HepG2 (cell line): ENCODE measurements at places on chromosomes 3 and 15. TPM values are rescaled to one million over a fixed set of nuclear protein-coding genes. Genes with fewer than 3 reads are reported as not detected.

The LPCAT4 gene
- total RNA-seq = 2.2 and 8.1 TPM in 2 replicates

The CCDC54 gene
- total RNA-seq = not detected in 2 replicates

The ATP13A4 gene
- total RNA-seq = 0.07 TPM in 1 of 2 replicates, not detected in the other

The ZDHHC3 gene
- total RNA-seq = 40.8 and 44.1 TPM in 2 replicates

The LTF gene
- total RNA-seq = not detected in 2 replicates

The IL5RA gene
- not detected in 2 replicates for total RNA-seq

The DUSP7 gene
- total RNA-seq = 6.6 and 7.3 TPM in 2 replicates

The CISH gene
- total RNA-seq = 0.73 and 0.91 TPM in 2 replicates

The PFKFB4 gene
- total RNA-seq = 6.4 and 7.1 TPM in 2 replicates

The CASR gene
- not detected in 2 replicates for total RNA-seq

The SPRED1 gene
- 9.4 and 9.6 TPM in 2 replicates for total RNA-seq

The ERC2 gene
- total RNA-seq = 0.22 and 0.28 TPM in 2 replicates

The BMF gene
- 5.4 and 8.7 TPM in 2 replicates for total RNA-seq

The MYD88 gene
- total RNA-seq = 7.6 and 14.5 TPM in 2 replicates
